ENCODE measurements at places on chromosomes 5 and 9.

DNA sequence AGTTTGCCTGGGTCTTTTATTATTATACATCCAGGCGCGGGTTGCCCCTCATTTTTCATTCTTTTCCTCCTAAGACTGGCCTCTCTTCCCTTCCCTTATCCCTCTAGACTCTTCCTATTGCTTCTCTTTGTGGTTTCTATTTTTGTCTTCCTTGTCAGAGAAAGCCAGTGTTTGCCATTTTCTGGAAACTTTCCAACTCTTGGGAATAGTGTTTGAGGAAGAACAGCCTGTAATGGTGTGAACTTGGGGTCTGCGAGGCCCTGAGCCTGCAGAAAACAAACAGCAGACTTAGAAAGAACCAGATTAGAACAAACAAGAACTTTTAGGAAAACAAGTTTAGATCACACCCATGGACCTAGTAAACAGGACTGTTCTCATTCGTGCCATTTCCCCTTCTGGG is 15.5 kb downstream of the PRKACG start:
- DNase-seq = no peak

DNA sequence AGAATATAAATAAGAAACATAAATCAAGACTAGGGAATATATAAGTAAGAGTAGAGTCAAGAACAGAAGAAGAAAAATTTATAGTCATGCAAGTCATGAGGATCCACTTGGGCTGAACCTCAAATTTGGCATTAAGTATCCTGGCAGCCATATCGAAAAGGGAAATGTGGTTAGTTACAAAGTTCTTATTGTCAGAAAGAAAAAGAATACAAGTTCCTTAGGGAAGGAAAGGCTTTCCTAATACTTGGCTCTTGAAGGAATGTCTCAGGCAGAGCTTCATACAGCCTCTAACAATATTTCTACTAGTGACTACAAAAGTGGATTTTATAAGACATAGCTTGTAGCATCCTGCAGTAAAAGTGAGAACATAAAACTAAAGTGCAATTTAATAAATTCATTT is 45.4 kb downstream of the TMEM252 start:
- no peak for DNase-seq

- no peak for DNase-seq
Measured at GRCh38 chr9:27160636-27161035, 51.6 kb downstream of the TEK start.

DNA sequence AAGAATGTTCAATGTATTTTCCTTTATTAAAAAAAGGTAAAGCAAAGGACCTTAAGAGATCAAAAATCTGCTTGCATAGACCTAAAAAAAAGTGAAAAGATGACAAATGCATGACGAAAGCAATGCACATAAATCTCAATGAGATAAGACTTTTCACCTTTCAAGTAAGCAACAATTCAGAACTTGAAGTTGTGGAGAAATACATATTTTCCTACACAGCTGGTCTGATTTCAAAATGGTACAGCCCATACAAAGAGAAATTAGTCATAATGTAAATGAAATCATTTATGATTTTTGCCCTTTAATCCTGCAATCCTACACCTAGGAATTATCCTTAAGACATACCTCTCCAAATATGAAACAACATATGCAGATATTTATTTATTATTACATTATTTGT is 568.0 kb downstream of the ANXA1 start:
- DNase-seq = no peak

DNA sequence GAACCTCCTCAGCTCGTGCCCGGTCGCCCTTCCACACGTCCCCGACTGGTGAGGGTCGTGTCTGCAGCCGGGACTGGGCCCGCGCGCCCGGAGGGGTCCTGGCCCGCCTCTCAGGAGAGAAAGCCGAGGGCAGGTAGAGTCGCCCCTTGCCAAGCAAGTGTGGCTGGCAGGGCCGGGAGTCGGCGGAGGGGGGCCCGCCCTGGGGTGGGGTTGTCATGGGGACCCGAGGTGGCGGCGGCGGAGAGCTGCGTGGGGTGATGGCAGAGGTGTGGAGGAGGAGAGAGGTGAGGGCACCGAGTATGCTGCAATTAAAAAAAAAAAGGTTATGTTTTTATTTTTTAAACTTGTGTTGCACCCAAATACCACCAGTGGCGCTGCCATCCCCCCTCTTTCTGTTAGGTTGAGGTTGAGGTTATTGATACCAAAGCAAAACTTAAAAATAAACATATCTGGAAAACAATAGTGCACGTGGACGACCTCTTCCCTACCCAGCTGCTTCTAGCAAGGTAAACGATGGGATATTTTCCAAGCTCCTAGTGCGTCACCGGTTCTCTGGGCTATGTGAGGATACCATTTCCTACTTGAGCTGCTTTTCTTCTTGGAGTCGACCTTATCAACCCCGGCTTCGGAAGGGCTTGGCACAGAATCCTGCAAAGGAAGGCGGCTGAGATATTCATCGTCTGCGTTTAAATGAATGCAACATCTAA is 660 bp downstream of the SCAMP1 start:
- DNase-seq = peak; percentile 39

DNA sequence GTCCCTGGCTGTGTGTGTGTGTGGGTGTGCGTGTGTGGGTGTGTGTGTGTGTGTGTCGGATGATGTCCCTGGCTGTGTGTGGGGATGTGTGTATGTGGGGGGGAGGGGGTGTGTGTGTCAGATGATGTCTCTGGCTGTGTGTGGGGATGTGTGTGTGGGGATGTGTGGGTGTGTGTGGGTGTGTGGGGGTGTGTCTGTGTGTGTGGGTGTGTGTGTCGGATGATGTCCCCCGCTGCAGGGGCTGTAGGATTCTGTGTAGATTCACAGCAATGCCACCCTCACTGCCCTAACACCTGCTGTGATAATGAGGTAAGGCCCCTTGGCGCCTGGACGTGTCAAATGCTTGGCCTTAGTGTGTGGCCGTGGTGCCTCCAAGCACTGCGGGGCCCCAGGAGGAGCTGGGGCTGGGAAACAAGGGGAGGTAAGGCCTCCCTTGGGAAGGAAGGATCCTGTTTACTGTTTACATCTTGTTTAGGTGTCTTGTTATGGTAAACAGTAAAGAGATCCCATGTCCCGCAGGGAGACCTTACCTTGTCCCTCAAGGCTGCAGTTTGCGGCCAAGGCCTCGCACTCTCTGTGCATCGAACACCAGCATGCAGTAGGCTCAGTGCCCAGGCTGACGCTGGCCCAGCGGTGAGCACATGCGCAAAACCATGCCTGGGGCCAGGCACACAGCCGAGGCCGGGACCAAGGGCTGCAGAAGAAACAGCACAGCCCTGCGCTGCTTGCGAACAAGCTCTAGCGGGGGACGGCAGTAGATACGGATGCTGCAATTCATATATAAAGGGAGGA is 24.1 kb downstream of the AHRR start:
- no peak for DNase-seq

DNA sequence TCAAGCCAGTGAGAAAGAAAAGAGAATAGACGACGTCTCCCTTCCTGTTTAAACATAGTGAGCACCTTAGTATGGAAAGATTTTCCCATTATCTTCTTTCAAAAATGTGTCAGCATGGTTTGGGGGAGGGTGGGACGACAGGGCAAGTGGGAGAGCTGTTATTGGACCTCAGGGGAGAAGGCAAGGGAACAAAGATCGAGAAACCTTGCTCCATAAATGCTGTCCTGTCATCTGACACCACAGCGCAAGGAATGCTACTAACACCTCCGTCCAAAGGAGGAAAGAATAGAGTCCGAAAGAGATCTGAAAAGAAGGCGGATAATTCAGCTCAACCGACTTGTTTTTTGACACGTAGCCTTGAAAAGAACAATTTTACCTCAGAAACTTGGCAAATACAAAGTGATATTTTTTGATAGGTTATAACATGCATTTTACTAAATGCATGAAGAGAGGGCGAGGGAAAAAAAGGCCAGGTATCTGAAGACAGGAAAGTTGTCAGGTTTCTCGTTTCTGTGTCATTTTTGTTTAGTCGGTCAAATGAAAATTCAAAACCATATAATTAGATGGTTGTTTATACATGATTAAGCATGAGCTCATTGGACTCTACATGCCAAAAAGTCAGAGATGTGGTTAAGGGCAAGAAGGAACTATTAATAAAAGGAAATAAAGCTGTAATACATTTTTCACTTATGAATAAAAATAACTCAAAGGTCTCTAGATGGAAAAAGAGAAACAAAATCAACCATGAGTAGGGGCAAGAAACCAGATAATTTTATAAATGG is 155.7 kb downstream of the GLIS3 start:
- DNase-seq = no peak

DNA sequence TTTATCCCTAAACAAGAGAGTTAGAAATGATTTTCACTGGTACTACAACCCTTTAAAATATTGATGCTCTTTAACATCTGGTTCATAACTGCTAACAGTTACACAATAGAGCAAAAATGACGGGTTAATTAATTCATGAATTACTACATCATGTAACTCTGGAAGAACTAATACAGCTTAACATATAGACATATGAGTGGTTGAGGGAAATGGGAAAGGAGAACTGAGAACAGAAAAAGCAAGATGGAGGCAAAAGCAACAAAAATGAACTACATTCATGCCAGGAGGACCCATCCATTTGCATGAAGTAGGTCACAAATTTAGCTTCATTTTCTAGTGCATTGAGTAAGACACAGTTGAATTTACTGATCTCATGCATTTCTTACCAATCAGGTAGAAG is 61.8 kb downstream of the C9 start:
- no peak for DNase-seq

GRCh38 chr5:134099939-134100282 is 14.6 kb upstream of the TCF7 start:
- DNase-seq = no peak

- no peak for DNase-seq
Measured at GRCh38 chr9:32424616-32425015, 40.2 kb downstream of the ACO1 start.

DNA sequence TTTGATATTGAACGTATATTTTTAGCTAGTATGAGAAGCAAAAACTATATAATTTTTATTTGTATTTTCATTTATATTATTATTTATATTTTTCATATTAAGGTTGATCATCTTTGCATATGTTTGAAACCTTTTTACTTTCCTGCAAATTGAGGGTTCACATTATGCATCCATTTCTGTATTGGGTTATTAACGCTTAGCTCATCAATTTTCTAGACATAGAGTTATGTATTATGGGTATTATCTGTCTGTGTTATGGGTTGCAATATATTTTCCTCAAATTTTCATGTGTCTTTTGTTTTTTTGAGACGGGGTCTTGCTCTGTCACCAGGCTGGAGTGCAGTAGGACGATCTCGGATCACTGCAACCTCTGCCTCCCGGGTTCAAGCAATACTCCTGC is 2377.0 kb upstream of the WWC1 start:
- no peak for DNase-seq

GRCh38 chr5:149152317-149152746 is 11.0 kb downstream of the ABLIM3 start:
- no peak for DNase-seq

- DNase-seq = no peak
Measured at GRCh38 chr5:31853398-31854135, 214.6 kb downstream of the PDZD2 start.

DNA sequence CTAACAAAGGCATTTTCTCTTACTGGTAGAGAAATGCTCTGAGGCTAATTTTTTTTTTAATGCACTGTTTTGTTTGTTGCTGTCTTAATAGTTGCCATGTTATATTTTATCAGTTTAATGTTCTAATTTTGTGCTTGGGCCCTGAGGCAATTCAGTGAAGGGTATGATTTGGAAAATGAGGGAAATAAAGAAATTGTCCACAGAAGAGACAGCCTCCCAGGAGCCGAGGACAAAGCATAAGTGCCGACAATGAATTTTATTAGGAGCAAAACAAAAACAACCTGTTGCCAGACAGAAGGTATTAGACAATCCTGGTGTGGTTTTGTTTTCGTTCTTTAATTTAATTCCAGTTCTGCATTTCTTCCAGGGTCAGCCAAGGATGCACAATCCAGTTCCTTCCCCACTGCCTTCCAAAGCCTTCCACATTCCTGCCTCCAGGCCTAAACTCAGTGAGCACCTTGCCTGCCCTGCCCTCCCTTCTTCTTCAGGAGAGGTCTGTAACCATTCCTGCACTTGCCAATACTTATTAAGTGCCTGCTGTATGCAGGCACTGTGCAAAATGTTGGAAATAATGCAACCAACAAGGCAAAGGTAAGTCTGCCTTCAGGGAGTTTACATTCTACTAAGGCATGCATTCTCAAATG is 4.3 kb upstream of the TCOF1 start:
- no peak for DNase-seq

- DNase-seq = no peak
Measured at GRCh38 chr5:119951330-119951934, 322.1 kb downstream of the FAM170A start.

GRCh38 chr9:113541019-113541900 is 77.7 kb downstream of the RGS3 start:
- DNase-seq = no peak

- DNase-seq = no peak
Measured at GRCh38 chr9:12759761-12760160, 15.1 kb upstream of the LURAP1L start.

DNA sequence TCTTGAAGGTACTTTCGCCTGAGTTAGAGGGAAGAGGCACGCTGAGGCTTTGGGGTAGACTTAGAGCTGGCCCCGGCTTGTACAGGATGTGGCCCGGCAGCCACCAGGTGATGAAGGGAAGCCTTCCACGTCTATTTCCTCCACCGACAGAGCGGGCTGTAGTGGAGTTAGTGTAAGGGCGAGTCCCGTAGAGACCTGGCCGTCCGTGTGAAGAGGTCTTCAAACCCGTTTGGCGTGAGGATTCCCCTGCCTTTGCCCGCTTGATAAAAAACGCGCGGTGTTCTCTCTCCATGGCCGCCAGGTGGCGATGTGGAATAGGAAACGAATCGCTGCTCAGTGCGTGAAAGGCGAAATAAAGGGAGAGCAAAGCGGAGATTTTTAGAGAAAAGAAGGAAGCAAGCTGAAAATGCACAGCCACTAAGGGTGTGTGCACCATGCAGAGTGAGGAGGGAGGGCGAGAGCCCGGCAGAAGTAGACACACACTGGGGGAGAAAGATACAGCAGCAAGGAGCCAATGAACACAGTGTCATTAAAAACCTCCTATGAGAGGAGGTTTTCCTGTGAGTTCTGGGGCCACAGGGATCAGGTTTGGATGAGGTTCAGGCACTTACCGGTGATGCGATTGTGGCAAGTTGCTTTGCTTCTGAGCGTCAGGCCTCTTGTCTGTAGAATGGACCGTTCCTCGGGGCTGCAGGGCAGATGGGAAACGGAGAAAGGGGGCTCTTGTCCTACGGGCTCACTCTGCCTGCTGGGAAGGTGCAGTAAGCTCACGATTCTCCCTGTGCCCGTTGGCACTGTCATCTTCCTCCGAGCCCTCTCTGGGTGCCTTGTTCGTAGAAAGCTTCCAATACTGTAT is 34.2 kb downstream of the STC2 start:
- peak; percentile 55 for DNase-seq

- no peak for DNase-seq
Measured at GRCh38 chr9:132582276-132582785, at the start of gene BARHL1. Gene BARHL1, plus strand, starts transcription at chr9:132582606. Its CDS starts 192 bp downstream, at chr9:132582798.

DNA sequence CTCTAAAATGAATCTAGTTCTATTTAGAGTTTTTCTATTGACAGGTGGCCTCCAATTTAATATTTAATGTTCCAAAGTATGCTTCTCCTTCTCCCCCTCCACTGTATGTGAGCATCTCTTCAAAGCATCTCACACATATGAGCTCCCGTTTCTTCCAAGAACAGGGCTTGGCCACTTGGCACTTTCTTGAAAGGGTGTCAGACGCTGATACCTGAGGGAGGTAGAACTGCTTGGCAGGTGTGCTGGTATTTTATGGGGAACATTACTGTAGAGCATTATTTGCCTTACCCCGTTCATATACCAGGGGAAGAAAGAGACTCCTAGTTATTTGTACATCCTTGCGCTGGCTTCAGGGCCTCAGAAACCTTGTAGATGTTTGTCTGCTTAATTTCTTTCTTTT is 1.9 kb downstream of the RCL1 start:
- DNase-seq = no peak

- no peak for DNase-seq
Measured at GRCh38 chr9:129209580-129209979, 31.5 kb upstream of the IER5L start.

GRCh38 chr5:103109277-103109676 is 10.7 kb downstream of the GIN1 start:
- DNase-seq = no peak

Data from stimulated activated CD4-positive, alpha-beta T cell treated with anti-CD3 and anti-CD28 coated beads, Interleukin-1b, Interleukin-23, amount 100 ng/mL, for 24 hours (primary cell).